ENCODE measurements at places on chromosomes 5 and 9. TPM values are rescaled to one million over a fixed set of nuclear protein-coding genes. Genes with fewer than 3 reads are reported as not detected.

- no peak for DNase-seq
These were observed 10.8 kb upstream of the FER start for GRCh38 chr5:108736855-108737254.

DNA sequence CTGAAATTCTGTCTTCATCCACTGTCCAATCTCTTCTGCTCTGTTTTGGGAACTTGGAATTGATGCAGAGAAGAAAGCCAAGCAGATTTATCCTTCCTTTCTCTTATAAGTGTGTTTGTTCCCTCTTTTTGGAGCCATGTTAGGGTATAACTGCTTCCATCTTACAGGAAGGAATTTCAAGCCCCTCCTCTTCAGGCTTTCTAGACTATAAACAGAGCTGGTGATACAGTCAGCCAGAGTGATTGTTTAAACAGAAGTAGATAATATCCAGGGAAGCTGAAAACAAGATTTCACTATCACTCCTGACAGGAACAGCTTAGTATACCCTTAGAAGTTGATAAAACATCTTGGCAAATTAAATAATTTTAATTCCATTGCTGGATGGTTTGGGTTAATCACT, 102.1 kb upstream of the DMRT1 start:
- no peak for DNase-seq

DNA sequence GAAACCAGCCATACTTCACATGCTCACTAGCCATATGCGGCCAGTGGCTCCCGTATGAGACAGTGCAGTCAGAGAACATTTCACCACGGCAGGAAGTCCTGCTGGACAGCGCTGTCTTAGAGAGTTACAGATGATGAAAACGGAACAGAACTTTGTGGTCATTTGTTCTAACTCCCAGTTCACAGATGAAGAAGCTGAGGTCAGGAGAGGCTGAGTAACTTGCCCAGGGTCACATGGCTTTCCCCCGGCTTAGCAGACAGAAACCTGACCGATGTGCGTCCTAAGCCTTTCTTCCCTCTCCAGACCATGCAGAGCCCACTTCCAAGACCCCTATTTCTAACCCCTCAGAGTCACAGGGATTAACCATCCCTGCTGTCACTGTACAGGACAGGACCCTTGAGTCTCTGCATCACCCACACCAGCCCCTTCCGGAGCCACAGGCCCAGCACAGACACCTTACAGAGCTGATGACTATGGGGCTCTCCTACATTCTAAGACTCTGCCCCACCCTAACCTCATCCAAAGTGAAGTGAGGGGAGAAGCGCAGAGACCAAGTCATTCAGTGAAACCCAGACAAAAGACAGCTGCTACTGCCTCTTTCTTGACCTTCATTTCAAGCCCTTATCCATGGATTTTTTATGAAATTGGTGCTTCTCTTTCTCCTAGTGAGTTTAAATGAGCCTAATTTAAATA, 86.9 kb downstream of the PTPN3 start:
- DNase-seq, result no peak

DNA sequence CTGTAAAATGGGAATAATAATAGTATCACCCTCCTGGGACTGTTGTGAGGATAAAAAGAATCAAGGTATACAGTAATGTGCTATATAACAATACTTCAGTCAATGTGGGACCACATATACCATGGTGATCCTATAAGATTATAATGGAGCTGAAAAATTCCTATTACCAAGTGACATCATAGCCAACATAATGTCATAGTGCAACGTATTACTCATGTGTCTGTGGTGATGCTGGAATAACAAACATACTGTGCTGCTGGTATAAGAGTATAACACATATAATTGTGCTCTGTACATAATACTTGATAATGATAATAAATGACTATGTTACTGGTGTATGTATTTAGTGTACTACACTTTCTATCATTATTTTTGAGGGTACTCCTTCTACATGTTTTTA, 38.1 kb downstream of the LIFR start:
- DNase-seq, result no peak

Gene CDKN2B
- total RNA-seq, result 84.7 TPM

Gene SLC22A4
- total RNA-seq, result 6.8 TPM

Gene MIGA2
- 19.4 TPM for total RNA-seq

Gene CDH6
- 34.7 TPM for total RNA-seq

Measured in omental fat pad (tissue), 4 donors.